Left lung (tissue), 14 donors: ENCODE measurements at places on chromosomes 1 and 21. TPM values are rescaled to one million over a fixed set of nuclear protein-coding genes. Genes with fewer than 3 reads are reported as not detected.

The CD1D gene
- polyA plus RNA-seq, result 2.1 TPM

GRCh38 chr1:46582972-46583371 lies 21.1 kb downstream of the MKNK1 start:
- no peak for DNase-seq

DNA sequence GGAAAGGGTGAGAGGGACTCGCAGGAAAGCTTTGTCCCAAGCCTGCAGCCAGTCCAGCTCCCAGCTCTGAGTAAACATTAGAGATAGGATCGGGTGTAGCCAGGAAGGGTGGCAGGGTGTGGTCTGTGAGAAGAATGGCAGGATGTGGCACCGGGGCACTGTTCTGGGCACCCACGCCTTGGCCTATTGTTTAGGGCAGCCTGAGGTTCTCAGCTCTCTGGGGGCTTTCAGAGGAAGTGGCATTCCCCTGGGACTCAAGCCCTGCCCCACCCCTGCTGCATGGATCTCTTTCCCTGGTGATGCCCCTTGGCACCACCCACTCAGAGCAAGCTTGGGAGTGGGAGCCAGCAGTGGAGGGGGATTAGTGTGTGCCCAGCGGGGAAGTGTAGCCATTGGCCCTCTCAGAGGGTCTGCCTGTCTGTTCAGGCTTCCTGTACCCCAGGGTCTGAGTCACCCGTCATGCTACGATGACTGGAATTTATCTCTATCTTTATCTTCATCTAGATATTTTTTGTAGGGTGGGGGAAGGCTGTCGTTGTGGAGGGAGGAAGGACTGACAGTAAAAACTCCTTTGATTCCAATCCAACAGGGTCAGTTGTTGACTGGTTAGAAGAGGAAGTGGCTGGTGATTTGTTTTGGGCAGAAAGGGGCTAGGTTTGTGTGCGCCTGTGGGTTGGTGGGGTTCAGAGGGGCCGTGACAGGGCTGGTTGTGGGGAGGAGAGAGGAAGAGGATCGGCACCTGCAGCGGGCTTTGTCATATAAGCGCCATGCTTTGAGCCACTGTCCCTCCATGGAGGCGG lies 31.6 kb downstream of the SOX13 start:
- DNase-seq, result no peak

The GJA9 gene
- 0.81 TPM for polyA plus RNA-seq

DNA sequence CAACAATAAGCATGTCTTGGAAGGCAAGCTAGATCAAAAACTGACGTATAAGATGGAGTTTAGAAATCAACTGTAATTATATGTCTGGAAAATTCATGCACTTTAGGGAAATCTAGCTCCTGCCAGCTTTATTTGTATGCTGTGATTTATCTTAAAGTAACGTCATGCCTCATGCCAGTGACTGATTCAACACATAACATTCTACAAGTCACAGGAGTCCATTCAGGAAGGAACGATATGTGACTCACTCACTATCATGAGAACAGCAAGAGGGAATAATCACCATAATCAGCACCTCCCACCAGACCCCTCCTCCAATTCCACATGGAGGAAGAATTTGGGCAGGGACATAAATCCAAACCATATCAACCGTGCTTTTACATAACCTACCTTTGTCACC lies 682.4 kb upstream of the ADAMTS5 start:
- no peak for DNase-seq

The ALG14 gene
- 11.0 TPM for polyA plus RNA-seq

GRCh38 chr1:34331020-34331926 lies 154.6 kb downstream of the C1orf94 start:
- no peak for DNase-seq

The AMIGO1 gene
- 3.2 TPM for polyA plus RNA-seq

The MAEL gene
- polyA plus RNA-seq, result 0.28 TPM

GRCh38 chr1:46021046-46021996 lies 111.1 kb downstream of the PIK3R3 start:
- DNase-seq, result no peak

The XKR8 gene
- polyA plus RNA-seq, result 7.9 TPM

- no peak for DNase-seq
Observed at GRCh38 chr1:221241157-221241556, 361.9 kb downstream of the HLX start.

DNA sequence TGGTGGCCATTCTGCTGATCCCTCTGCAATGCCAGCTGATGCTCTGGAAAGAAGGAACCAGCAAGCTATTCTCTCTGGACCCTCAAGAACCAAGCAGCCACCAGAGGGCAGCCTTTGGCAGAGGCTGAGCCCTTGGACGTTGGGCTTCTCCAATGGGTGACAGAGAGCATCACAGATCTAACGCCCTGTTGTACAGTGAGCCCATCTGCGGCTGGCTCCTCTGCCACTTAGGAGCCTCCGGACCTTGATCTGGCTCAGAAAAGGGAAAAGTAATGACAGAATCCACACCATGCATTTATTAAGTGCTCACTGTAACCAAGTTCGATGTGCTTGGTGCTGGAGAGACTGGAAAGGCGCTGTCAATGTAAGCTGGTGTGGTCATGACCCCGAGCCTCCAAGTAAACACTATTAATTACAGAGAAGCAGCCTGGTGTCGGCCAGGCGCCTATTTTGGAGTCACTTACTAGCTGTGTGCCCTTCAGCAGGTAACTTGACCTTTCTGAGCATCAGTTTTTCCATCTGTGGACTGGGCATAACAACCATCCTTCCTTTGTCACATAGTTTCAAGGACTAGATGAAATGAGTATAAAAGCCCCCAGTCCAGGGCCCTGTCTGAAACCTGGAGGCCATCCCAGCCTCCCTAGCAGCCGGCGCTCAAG lies 34.9 kb downstream of the ECE1 start:
- DNase-seq, result peak; percentile 70

- DNase-seq, result peak; percentile 48
Observed at GRCh38 chr1:199113265-199113869, 474.5 kb downstream of the PTPRC start.

GRCh38 chr1:205199090-205199930 lies 12.2 kb downstream of the DSTYK start:
- DNase-seq, result no peak

DNA sequence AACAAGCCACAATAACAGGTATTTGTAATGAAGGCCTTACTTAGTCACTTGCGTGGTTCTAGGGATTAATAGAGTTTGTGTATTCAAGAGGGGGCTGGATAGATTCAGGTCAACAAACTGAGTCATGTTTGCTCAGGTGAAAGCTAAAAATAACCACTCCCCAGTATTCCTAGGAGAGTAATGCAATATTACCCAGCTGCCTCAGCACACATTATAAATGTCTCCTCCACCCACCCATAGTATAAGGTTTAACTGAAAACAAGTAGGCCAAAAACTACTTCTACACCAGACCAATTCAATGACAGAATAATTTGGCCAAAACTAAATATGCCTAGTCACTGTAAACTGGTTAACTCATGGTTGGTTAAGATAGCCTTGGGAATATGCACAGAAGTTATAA lies 34.4 kb downstream of the WLS start:
- DNase-seq, result no peak

GRCh38 chr1:191876631-191877030 lies 281.6 kb upstream of the RGS18 start:
- no peak for DNase-seq

- DNase-seq, result peak; percentile 59
Observed at GRCh38 chr1:19437891-19438294, 47.4 kb downstream of the CAPZB start.

GRCh38 chr1:54163051-54163450 lies 10.3 kb upstream of the CDCP2 start:
- no peak for DNase-seq

The NUAK2 gene
- 6.1 TPM for polyA plus RNA-seq

GRCh38 chr1:4696161-4696745 lies 41.8 kb downstream of the AJAP1 start:
- DNase-seq, result peak; percentile 70

The ENTREP3 gene
- 20.8 TPM for polyA plus RNA-seq

- DNase-seq, result no peak
Observed at GRCh38 chr1:11283151-11283550, 10.2 kb downstream of the UBIAD1 start.

DNA sequence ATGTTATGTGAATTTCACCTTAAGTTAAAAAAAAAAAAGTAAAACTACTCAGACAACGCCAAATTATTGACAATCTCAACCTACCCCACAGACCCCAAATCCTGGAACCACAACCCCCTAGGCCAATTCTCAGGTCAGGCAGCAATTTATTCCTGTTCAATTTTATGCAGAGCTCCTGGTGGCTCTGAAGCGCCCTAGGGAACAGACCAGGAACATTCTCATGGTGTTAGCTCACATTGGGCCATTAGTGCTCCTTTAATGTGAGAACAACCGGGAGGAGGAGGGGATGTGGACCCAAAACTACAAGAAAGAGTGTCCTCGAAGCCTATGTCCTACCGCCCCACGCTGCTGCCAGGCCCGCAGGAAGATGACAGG lies 403 bp upstream of the PSEN2 start:
- no peak for DNase-seq

GRCh38 chr1:157173900-157174410 lies 35.8 kb upstream of the ETV3 start:
- no peak for DNase-seq

The KIF17 gene
- 8.2 TPM for polyA plus RNA-seq

The S100A5 gene
- not detected for polyA plus RNA-seq

The PROK1 gene
- not detected for polyA plus RNA-seq

DNA sequence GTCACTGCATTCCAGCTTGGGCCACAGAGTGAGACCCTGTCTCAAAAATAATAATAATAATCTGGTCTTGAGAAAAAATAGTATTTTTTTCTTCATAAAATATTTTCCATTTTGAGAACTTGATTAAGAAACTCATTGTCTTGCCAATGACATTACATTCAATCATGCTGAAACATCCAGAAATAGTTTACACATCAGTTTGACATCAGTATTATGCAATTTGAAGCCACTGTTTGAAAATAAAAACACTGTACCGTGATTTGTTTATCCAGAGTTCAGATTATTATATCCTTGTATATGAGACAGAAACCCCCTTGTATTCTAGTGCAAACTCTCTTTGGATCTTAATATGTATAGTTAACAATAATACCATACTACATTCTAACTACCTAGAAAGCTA lies 6.9 kb downstream of the FMO2 start:
- DNase-seq, result no peak

DNA sequence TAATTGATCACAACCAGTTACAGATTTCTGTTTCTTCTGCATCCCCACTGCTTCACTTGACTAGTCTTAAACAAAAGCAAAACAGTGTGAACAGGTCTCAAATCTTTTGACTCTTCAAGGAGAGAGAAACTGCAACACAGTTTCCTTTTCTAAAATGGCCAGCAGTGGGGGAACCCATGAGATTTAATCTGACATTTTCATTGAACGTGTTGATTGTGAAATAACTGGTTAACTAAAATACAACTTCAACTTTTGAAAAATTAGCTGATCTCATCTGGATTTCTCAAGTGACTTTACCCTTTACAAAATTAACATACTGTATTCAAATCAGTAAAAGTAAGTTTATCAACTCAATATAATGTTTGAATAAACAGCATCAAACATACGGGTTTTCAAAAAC lies 143.0 kb downstream of the HFM1 start:
- DNase-seq, result no peak

The PADI1 gene
- polyA plus RNA-seq, result not detected

DNA sequence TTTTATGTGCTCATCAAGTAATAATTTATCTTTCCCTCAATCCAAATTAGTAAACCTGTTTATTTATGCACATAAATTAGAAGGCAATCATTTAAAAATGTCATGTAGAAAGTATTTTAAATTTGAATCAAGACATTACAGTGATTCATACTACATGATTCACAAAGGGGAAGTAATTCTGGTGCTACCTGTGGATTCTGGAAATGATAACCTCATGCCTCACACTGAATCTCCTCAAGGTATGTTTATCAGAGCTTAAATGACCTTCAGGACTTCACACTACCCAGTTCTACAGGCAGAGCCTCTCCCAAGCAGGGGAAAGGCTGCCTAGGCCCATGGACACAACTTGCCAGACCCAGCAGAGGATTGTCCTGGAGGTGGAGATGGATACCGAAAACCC lies 25.2 kb upstream of the TDRD10 start:
- DNase-seq, result no peak

- no peak for DNase-seq
Observed at GRCh38 chr1:75135573-75136194, 1.5 kb downstream of the LHX8 start.

DNA sequence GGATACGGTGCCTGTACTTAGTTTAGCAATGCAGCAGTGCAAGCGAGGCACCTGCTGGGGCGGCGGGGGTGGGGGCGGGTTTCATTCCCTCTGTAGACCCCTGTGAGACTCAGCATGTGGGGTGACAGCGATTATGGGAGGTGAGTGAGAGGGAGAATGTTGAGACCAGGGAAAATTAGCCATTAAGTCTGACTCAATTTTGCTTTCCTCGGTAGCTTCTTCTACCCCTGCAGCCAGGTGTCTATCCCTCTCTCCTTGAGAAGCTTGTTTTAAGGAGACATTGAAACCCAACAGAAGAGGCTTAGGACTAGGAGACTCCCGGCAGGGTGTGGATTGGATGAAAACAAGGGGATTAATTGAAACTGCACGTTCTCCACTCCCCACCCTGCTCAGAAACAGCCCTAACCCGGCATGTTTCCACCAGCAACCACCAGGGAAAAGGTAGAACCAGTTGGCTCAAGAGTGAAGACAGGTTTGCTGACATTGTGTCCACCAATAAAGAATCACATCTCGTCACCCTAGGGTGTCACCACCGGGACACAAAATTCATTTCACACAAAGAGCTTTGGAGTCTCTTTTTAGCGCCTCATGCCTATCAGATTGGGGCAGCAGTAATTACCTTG lies 20.6 kb upstream of the ATF3 start:
- DNase-seq, result no peak

The MRPL24 gene
- 55.4 TPM for polyA plus RNA-seq

The PLXNA2 gene
- 38.4 TPM for polyA plus RNA-seq

- no peak for DNase-seq
Observed at GRCh38 chr1:227298512-227299240, 19.6 kb downstream of the CDC42BPA start.

DNA sequence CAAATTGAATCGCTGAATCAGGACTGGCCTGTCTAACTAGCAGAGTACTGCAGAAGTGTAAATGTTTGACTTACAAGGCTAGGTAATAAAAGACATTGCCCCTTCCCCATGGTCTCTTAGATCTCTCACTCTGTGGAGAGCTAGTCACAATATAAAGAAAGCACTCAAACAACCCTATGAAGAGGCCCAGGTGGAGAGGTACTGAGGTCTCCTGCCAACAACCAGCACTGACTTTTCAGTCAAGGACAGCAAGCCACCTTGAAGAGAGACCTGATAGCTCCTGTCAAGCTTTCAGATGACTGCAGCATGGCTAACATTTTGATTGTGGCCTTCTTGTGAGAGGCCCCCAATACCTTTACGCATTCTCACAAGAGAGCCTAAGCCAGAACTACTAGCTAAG lies 18.5 kb downstream of the HFM1 start:
- DNase-seq, result no peak

GRCh38 chr1:155323729-155324036 lies 3.0 kb downstream of the RUSC1 start:
- DNase-seq, result peak; percentile 92

GRCh38 chr1:245926888-245927287 lies 580.2 kb downstream of the SMYD3 start:
- DNase-seq, result no peak

DNA sequence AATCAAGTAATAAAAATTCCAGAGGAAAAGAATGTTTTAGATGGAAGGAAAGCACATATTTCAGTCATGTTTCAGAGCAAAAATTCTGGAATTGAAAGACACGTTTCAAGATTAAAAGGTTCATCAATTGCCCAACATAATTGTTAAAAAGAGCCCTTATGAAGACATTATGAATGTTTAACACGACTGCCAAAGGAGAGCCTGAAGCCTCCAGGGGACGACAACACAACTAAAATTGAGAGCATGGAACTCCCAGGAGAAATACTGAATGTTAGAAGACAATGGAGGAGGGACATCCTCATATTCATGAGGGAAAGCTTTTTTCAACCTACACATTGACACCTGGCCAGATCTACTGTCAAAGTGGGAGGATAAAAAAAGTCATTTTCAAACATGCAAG lies 16.0 kb downstream of the OR2T11 start:
- peak; percentile 50 for DNase-seq
